ENCODE measurements at places on chromosomes 1 and 21.

DNA sequence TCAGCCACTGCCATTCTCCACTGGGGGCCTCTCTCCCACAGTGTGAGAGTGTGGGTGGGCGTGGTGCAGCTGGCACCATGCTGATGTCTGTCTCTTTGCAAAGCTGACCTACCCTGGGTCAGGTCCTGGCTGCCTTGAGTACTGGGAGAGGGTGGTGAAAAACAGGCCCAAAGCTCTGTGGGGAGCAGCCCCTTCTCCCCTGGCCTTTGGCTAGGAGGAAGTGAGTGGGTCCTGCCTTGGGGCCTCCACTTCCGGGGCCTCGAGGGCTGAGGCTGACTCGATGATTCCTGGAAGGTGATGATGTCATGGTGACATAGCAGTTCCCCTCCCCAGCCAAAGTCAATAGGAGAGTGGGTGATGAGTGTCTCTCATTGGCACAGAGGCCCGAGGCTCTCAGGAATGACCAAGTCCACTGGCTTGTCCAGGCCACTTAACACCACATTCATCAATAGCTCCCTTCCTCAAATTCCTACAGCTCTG, 53.0 kb downstream of the IER5 start:
- DNase-seq = no peak

GRCh38 chr1:11845641-11846335, 1.8 kb downstream of the NPPA start:
- no peak for DNase-seq

GRCh38 chr1:180218806-180219765, 11.0 kb upstream of the LHX4 start:
- no peak for DNase-seq

DNA sequence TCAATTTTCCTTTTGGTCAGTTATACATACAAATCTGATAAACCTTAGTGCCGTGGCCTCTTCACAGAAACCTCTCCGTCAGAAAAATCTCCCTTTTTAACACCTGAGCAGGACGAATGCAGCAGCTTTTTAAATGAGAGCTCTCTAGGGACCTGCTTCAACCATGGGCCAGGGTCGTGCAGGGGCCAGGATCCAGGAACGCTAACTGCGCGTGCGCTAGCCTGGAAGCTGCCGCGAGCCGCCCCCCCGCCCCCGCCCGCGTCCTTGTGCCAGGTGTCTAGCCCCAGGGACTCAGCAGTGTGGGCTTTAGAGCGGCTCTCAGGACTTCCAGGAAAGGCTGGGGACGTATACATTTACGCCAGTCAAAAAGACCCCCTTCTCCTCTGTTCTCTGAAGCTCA, 136.8 kb upstream of the FMN2 start:
- no peak for DNase-seq

DNA sequence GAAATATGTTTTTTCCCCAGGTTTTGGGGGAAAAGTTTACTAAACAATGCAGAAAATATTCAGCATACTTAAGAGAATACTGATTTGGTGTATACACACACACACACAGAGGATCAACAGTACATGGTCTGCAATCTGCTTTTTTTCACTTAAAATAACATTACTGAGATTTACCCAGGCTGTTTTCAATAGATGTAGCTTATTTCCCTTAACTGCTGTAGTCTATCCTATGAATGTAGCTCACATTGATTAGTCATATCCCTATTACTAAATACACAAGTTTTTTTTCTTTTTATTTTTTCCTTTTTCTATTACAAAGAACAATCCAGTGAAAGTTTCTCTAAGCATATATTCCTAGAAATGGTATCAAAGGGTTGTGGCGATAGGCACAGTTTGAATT, 266.7 kb upstream of the GREM2 start:
- DNase-seq = no peak
